Breast epithelium (tissue), 4 donors: ENCODE measurements at places on chromosomes 11 and 22.
A peak's percentile ranks its signal among the peaks of the same experiment; 100 is the strongest.

- peak; percentile 6 for DNase-seq
Measured at GRCh38 chr11:76601272-76601671, 69.3 kb downstream of the LRRC32 start.

DNA sequence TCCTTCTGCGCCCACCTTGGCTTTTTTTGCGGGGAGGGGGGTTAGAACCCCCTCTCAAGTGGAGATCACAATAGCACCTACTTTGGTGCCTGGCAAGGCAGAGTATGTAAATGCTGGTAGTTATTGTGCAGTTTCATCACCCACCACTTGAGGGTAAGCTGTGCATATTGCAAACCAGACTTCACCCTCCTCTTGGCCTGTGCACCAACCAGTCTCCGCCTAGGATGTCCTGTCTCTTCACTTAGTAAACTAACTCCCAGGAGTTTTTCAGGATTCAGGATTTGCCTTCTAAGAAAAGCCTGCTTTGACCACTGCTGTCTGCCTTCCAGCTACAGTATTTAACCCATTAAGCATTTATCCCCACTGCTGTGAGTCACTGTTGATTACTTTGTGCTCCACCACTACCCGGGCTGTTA lies 2.0 kb upstream of the UBXN1 start:
- no peak for DNase-seq

GRCh38 chr11:28490773-28491382 lies 382.7 kb downstream of the METTL15 start:
- no peak for DNase-seq

DNA sequence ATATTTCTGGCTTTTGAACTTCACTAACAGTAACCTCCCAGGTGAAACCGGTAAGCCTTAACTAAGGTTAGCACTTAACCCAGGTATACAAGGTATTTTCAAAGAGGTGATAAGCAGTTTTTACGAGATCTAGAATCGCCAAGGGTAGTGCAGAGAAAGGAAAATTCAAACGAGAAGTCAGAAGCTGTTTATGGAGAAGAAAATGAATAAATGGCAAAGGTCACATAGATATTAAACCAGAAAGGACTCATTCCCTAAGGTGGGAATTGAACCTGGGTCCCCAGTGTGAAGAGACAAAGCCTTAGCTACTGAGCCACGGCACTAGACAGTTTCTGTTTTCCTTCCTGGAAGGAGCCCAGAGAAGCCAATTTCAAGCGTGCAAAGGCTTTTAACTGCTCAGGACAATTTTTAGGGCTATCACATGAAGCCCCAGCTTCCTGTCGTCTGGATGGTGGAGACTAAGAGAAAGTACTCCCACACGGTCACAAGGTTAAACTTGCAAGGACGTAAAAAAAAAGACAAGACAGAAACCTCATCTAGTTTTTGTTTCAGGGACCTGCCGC lies 5.7 kb upstream of the C1QTNF6 start:
- DNase-seq, result no peak

DNA sequence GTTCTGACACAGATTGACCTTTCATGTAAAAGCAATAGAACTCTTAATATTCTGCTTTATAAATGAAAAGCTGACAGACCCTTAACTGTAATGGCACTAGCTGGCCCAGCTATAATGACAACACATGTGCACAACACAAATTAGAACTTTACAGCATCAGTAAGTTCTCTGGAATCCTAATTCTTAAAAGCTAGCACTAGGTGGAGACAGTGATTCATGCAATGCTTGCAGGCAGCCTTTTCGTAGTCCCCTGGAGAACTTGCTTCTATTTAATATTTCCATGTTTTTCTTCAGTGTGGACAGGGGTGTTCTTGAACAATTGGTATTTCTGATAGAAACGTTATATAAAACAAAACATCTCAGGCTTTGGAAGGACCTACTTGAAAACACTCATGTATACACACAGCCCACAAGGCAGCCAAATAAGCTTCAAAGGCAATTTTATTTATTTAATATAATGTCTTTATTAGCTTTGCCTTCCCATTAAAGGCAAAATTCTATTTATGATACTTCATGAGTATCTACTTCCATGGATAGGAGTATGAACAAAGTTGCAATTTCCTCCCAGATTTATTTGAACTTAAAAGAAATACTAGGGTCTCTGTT lies 374.3 kb upstream of the MPPED2 start:
- no peak for DNase-seq

- no peak for DNase-seq
Measured at GRCh38 chr11:121070951-121071845, 29.8 kb upstream of the TECTA start.

GRCh38 chr11:85154294-85154693 lies 472.9 kb downstream of the DLG2 start:
- DNase-seq, result no peak

- DNase-seq, result no peak
Measured at GRCh38 chr11:121385688-121386087, 66.4 kb upstream of the SORL1 start.

DNA sequence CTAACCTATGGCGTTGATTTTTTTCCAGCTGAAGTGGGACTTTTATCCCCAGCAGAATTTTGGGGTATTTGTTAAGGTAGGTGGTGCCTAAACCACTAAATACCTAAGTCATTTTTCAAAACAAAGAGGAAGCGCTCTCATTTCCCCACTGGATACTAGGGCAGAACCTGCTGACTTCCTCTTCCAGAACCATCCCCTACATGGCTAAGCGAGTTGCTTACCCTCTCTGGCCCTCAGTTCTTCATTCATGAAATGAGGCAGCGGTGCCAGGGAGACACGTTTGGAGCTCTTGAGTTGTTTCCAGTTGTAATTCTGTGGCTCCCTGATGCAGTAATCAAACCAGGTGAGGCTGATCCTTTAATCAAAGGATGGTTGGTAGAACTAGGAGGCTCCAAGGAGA lies 10.0 kb upstream of the MTMR3 start:
- no peak for DNase-seq

- no peak for DNase-seq
Measured at GRCh38 chr11:131616481-131617140, 246.2 kb downstream of the NTM start.

DNA sequence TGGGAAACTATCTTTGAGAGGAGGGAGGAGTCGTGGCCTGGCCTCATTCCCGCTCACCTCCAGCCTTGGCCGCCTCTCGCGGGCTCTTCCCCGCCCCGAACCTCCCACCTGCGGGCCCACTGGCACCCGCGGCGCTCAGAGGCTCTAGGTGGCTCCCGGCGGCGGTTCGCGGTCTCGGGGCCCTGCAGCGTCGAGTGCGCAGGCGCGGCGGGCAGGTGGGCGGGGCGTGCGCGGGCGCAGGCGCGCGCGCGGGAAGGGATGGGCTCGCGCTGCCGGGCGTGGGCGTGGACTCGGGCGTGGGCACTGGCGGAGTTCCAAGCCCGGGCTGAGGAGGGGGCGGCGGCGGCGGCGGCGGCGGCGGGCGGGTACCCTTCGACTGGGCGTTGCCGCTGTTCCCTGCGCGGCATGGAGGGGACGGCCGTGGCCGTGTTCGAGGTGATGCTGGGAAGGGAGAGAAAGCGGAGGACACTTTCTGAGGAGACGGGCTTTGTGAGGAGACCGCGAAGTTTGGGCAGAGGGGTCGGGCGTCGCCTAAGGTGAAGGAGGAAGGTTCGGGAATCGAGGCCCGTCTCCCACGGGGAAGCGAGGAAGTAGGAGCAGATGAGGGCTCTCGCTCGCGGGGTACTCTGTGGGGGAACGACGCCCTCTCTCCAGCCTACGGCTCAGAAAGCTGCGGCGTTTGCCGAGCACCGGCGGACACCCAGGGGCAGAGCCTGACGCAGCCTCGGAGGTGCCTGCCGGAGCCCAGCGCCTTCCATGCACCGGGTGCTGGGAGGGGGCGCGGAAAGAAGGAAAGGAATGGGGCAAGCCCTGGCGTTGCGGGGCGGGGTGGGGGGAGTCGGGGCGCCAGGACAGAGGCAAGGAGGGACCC lies 15.7 kb upstream of the SPTBN2 start:
- peak; percentile 78 for DNase-seq

DNA sequence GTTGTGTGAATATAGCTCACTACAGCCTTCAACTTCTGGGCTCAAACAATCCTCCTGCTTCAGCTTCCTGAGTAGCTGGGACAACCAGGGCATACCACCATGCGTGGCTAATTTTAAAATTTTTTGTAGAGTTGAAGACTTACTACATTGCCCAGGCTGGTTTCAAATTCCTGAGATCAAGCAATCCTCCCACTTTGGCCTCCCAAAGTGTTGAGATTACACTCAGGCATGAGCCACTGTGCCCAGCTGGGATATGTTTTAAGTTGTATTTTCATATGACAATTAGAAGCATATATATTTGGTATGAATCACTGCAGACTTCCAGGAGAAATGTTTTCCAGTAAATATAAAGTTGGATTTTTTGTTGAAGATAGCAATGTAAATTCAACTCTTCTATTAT lies 15.4 kb downstream of the DDX10 start:
- DNase-seq, result no peak

DNA sequence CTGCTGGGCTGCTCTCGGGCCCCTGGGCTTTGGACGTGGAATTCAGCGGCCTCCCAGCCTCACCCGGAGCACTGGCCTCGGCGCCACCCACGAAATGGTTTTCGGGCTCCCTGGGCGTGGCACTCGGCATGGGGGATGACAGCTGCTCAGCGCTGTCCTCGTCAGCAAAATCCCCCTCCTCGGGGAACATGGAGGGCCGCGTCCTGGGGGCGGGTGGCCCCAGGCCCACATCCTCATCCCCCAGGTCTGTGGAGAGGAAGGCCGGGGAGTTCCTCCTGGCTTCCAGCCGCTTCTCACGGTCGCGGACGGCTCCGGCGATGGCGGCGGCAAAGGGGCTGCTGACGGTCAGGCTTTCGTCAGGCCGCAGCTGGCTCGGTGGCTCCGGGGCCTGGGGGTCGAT lies 88.4 kb downstream of the CTTN start:
- no peak for DNase-seq

DNA sequence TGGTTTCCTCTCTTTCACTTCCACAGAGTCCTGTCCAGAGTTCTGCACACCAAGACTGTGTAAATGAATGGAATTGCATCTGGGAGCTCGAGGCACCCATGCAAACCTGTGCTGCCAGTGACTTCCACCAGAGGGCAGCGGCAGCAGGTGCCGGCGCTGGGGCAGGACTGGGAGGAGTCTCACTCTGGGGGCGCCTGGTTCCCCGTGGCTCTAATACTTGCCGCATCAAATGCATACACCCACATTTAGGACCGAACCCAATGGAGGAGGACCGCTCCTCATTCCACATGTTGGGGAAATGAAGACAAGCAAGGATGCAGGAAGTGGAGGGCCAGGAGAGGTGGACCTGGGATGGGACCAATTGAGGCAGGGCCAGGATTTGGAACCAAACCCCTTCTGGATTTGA lies 1.1 kb upstream of the CD6 start:
- DNase-seq, result no peak

GRCh38 chr22:30033137-30033536 lies 47.1 kb upstream of the HORMAD2 start:
- DNase-seq, result no peak

DNA sequence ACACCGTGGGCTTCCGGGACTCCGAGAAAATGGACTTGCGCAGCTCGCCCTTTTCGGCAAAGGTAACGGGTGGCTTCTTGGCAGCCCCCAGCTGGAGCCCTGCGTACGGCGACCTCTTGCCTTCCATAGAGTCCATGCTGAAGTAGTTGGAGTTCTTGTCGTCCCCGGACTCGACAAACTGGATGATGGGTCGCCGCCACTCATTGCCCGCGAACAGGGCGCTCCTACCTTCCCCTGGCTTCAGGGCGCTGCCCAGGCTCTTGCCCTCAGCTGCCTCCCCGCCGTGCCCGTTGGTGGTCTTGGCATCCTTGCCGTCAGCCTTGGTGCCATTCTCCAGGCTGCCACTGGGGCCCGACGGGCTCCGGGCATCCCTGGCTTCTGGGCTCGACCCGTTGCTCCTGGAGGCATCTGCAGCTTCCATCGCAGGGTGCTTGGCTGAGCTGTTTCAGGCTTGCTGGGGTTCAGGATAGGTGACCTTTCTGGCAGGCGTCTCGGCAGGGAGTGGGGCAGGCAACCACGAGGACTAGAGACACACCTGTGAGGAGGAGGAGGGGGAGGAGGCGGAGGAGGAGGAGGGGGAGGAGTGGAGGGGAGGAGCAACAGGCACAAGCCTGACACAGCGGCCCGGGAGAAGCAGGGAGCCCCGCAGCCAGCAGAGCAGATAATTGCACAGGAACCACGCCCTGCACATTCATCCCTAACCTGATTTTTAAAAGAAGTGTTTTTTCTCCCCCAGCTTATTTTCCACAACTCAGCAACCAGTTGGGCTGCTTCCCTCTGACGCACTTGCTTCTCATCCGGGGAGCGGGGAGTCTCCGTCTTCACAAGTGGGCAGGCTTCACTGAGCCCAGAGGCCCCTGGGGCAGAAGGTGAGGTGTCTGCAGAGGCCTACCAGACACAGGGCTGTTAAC lies at the start of gene TRIM29:
Gene TRIM29 (minus strand): TSS at position 503 of the 911 bp plus-strand sequence. CDS start 82 bp downstream, at position 421.
- DNase-seq, result no peak

- DNase-seq, result no peak
Measured at GRCh38 chr11:65863889-65864705, 3.9 kb downstream of the MUS81 start.

GRCh38 chr22:46068593-46069491 lies 81.5 kb upstream of the PPARA start:
- peak; percentile 51 for DNase-seq

GRCh38 chr11:46100670-46101069 lies 20.6 kb downstream of the PHF21A start:
- no peak for DNase-seq

GRCh38 chr11:87290304-87290922 lies 252.7 kb downstream of the TMEM135 start:
- no peak for DNase-seq

DNA sequence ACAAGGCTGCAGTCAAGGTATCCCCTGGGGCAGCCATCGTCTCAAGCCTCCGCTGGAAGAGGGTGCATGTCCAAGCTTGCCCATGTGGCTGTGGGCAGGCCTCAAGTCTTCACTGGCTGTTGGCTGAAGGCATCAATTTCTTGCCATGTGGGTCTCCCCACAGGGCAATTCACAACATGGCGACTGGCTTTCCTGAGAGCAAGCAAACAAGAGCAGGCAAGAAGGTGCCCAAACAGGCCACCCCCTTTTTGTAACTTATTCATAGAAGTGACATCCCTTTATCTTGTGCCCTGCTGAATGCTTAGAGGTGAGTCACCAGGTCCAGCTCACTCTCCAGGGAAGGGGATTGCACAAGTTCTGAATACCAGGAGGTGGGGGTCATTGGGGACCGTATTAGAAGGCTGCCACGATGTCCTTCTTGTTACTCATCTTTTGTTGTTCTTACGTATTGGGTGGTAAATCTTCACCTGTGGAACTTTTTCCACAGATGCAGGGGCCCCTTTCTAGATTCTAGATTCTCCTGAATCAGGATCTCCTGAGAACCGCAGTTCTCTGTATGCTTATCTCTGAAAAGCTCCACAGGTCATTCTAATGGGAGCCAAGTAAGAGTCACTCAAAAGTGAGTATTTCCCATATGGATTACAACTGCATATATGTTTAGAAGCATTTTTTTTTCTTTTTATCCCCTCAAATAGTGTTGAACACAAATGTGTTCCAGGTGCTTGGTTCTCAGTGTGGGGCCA lies 44.2 kb upstream of the MICAL2 start:
- DNase-seq, result no peak

GRCh38 chr22:38513063-38513462 lies 7.0 kb upstream of the DDX17 start:
- DNase-seq, result no peak
